ENCODE measurements at places on chromosomes 12 and 14. TPM values are rescaled to one million over a fixed set of nuclear protein-coding genes. Genes with fewer than 3 reads are reported as not detected.

- DNase-seq, result no peak
Measured at GRCh38 chr14:77886010-77886409, 86.1 kb downstream of the ADCK1 start.

DNA sequence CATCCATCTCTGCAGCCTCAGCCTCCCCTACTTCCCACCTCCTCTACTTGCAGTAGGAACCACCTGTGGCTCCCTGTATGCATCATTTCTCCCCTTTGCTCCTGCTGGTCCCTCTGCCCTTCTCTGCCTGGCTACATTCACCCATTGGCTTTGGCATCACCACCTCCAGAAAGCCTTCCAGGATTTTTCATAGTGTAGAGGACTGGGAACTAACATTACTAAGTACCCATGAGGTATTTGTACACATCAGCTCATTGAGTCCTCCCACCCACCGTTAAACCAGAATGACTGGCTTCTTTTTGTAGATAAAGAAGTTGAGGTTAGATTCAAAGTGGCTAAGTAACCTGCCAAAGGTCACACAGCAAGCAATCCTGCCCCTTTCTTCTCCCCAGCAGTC lies 17.1 kb downstream of the SYNE3 start:
- no peak for DNase-seq

DNA sequence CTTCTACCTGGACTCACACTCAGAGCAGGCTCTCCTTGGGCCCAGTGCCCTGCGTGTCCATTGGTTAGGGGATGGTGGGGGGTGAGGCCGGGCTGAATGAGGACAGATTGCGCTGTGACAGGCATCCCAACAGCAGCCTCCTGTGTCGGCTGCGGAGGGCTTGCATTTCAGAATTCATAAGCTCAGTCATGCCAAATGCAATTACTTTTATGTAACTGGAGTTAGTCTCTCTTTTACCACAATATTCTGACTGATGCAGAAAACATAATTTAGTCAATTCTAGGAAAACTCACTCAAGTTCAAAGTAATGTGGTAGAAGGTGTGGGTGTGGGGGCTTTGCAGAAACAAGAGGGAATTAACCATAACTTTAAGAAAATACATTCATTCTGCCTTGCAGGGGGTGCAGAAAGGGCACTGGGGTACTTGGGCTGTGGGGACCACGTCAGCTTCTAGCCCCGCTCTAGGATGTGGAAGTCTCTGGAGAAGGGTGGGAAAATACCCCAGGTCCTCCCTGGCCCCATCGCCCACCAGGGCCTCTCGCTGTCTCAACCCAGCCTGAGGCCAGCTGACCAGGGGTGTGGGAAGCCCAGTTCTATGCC lies 257.7 kb downstream of the ADGRD1 start:
- DNase-seq, result no peak

DNA sequence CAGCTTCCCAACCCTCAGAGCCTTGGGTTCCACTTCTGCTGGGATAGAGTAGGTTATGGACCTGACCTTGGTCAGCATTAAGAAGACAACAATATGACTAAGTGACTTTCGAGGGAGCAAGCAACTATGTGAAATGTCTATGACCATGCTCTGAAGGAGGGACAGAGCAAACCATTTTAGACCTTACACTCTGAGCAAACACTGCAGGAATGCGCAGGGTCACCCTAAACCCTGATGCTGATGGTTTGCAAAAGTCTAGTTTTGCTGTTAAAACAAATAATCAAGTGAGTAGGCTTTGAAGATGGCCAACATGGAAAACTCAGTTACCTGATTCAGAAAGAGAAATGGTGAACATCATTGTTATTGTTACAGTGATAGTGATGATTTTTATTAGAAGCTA lies 8.7 kb downstream of the ZCCHC8 start:
- peak; percentile 17 for DNase-seq

Gene ST8SIA1
- 5.9 TPM for total RNA-seq

Data from fibroblast of lung (primary cell).